ENCODE measurements at places on chromosomes 1 and 21.
A peak's percentile ranks its signal among the peaks of the same experiment; 100 is the strongest.

GRCh38 chr21:36425286-36425685 is 40.1 kb downstream of the CHAF1B start:
- DNase-seq = no peak

- no peak for DNase-seq
Observed at GRCh38 chr1:177848577-177848976, 121.3 kb downstream of the SEC16B start.

- DNase-seq = no peak
Observed at GRCh38 chr1:54865238-54866073, 21.5 kb downstream of the DHCR24 start.

DNA sequence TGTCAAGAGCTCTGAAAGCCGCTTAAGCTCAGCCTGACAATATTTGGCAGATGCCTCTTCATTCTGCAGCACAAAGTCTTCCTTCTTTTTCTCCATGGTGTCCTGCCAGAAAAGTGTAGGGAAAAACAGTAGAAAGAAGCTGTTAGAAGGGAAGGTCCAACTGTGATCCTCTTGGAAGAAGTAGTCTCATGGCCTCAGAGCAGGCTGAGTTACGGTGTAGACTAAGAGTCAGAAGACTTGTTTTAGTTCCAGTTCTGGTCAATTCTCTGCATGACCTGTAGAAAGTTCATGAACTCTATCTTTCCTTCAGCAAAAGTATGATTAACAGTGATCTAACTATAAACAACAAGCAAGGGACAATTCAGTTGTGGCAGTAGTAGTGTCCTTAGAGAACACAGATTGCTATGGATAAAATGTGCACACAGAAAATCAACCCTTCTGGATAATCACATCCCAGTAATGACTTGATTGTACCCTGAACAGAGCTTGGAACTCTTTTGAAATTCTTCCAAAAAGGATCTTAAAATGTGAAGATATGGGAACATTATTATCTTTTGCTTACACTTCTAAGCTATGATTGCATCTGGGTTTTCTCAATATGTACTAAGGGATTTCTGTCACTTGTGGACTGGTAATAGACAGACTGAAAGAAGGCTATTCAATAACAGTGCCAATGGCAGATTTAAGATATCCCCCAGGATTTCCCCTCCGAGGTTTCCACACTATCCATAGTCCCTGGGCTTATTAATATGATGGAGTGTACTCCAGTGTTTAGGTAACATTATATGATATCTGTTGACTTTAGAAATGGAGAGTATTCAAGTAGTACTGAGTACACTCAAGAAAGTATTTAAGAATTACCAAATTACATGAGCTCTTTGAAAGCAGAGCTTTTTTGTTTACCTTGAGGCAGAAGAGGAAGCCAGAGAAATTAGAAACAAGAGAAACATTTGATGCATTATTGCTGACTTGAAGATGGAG is 22.1 kb upstream of the GBP2 start:
- DNase-seq = no peak

GRCh38 chr1:12201352-12202189 is 28.3 kb upstream of the VPS13D start:
- no peak for DNase-seq

DNA sequence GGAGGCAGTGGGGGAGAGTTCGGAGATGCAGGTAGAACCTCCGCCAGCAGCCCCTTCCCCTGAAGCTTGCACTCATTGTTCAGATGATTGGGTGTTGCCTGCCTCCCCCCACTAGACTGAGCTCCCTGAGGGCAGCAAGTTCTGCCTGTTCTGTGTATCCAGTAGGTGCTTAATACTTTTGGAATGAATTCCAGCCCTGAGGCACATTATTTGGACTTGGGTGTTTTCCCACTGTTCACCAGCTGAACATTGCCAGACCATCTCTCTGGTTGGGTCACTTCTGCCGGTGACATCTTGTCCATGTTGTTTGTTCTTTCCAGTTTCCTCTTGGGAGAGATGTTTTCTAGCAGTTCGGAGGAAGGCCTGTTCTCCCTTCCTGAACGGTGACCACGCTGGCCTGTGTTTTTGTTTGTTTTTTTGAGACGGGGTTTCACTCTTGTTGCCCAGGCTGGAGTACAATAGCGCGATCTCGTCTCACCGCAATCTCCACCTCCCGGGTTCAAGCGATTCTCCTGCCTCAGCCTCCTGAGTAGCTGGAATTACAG is 48.7 kb downstream of the SPSB1 start:
- no peak for DNase-seq

DNA sequence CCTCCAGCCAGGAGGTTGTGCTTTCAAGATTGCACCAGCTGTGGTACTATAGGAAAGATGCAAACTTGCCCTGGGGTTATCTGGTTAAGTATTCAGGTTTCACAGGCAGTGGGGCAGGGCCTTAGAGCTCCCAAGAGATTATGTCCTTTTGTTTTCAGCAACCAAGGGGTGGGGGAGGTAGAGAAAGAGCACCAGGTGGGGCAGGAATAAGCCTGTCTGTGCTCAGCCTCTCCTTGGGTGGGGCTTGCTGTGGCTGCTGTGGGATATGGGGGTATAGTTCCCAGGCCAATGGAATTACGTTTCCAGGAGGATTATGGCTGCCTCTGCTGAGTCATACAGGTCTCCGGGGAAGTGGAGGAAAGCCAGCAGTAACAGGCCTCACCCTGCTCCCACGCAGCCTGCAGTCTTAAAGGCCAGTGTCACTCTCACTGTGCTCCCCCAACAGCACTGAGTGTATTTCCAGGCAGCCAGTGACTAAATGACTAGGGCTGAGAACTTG is 508.6 kb downstream of the RWDD3 start:
- DNase-seq = peak; percentile 46

All from left cardiac atrium (tissue), 4 donors.